ENCODE measurements at places on chromosomes 6 and 20. TPM values are rescaled to one million over a fixed set of nuclear protein-coding genes. Genes with fewer than 3 reads are reported as not detected.
A peak's percentile ranks its signal among the peaks of the same experiment; 100 is the strongest.

DNA sequence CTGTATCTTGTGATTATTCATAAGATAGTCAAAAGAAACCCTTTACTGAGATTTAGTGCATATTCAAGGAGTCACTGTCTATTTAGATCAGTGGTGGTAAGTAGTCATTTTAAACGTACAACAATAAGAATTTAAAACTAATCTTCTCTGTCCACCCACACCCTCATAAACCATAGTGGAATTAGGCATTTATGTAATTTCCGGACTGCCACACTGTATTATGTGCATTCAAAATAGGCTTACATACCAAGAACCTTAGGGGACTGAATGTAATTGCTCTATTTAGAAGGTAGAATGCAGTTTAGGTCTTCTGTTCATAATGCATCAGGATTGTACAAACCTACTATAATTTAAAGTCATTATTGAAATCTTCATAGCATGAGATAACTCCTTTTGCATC lies 685.4 kb downstream of the TENT5A start:
- H3K36me3 ChIP-seq, result no peaks in the 10 kb centered on the region
- H3K27ac ChIP-seq, result no peak overlapping the region
- DNase-seq, result no peak
- H3K27me3 ChIP-seq, result no peaks in the 10 kb centered on the region

GRCh38 chr20:43658723-43659419 lies 8.0 kb upstream of the MYBL2 start:
- no peak overlapping the region for H3K27ac ChIP-seq
- DNase-seq, result peak; percentile 29
- no peak overlapping the region for H3K4me3 ChIP-seq

DNA sequence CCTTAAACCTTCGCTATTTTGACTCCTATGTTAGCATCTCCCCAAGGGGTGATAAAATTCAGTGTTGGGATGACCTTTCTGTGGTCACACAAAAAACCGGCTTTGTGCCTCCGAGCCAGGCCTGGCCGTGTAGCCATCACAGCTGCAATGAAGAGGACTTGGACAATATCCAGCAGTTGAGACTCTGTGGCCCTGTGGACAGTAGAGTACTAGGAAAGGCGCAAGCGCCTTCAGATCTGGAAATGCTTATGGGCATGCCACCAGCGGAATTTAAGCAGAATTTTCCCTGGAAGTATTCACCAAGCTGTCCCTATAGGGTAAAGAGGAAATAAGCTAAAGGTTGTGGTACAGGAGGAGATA lies 63.3 kb upstream of the SLC2A12 start:
- H3K36me3 ChIP-seq, result no peaks in the 10 kb centered on the region
- no peaks in the 10 kb centered on the region for H3K4me1 ChIP-seq
- no peaks in the 10 kb centered on the region for H3K27me3 ChIP-seq
- DNase-seq, result no peak
- no peak overlapping the region for H3K4me3 ChIP-seq

DNA sequence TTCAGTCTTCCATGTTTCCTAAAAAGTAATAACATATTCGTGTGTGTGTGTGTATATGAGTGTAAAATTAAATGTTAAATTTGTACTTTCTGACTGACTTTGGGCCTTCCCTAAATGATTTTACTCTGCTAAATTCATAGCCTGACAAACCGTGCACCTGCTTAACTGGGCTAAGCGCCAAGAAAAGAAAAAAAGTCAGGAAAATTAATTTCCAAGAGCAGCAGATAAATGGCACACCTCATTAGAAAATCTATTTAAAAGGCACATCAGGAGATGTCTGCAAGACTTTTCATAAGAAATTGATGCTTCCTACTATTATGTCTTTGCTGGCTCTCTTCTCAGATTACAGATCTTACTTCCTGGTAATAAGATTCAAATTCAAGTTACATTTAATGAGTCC lies 72.4 kb downstream of the TRDN start:
- DNase-seq, result no peak
- H3K4me3 ChIP-seq, result no peak overlapping the region
- H3K27me3 ChIP-seq, result no peaks in the 10 kb centered on the region
- H3K36me3 ChIP-seq, result no peaks in the 10 kb centered on the region

- H3K4me3 ChIP-seq, result no peak overlapping the region
- H3K27me3 ChIP-seq, result no peaks in the 10 kb centered on the region
- no peaks in the 10 kb centered on the region for H3K36me3 ChIP-seq
- H3K27ac ChIP-seq, result no peak overlapping the region
Observed at GRCh38 chr6:160129881-160130615, 8.4 kb downstream of the SLC22A1 start.

CEP57L1 gene
- polyA plus RNA-seq, result 7.2 TPM

MUCL3 gene
- not detected for polyA plus RNA-seq
